ENCODE measurements at places on chromosomes 6 and 20. TPM values are rescaled to one million over a fixed set of nuclear protein-coding genes. Genes with fewer than 3 reads are reported as not detected.

DNA sequence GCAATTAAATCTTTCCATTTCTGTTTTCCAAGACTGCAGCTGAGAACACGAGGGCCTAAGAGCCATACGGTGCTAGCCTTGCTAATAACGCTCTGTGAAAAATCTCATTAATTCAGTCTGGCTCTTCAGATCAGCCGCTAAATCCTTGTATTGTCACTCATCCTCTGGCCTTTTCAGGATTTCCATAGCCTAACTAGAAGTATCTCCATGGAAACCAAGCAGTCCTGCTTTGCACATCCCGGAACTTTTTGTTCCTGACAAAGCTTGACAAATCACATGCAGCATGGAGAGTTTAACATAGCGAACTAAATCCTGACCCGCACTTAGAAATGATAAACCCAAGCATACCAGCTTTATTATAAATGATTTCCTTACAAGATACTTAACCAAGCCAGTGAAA lies 383.7 kb downstream of the CD83 start:
- H3K36me3 ChIP-seq, result no peaks in the 10 kb centered on the region
- H3K27ac ChIP-seq, result no peak overlapping the region
- H3K27me3 ChIP-seq, result no peaks in the 10 kb centered on the region
- H3K4me3 ChIP-seq, result no peak overlapping the region

The TMC2 gene
- total RNA-seq, result not detected

The FOXA2 gene
- total RNA-seq, result 0.10 TPM

DNA sequence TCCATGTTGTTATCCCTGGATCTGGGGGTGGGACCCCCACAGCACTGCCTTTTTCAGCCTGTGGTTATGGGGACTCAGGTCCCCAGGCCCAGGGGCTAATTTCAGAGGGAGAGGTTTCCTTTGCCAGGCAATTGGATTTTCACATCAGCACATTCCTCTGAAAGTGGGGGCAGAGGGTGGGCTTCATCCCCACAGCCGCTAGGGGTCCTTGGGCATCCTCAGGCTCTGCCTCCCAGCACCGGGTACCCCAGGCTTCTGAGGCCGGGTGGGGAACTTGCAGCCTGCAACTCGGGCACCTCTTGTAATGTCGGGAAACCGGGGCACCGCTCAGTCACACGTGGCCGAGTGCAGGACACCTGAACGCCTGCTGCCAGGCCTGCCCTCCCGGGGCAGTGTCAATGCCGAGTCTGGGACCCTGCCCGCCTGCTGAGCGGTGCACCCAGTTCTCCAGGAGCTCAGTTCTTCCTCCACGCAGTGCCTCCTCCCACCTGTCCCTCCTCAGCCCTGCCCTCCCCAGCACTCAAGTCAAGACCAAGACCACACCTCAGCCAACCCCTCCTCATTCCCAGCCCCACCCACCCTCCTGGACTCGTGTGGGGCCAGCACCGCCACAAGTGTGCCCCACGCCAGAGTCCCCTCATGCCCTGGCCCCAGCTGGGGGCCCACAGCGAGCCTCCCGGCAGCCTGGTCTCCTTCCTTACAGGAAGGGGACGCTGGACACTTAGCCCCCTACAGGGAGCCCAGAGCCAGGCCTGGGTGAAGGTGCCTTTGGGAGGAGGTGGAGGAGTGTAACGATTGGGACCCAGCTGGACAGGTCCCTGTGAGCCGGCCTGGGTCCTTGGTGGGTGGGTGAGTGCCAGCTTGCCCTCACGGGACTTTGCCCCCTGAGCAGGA lies 8.8 kb upstream of the CHRNA4 start:
- no peaks in the 10 kb centered on the region for H3K36me3 ChIP-seq
- peaks cover 18% of the 10 kb centered on the region for H3K27me3 ChIP-seq
- DNase-seq, result no peak
- H3K4me1 ChIP-seq, result no peaks in the 10 kb centered on the region

- no peak overlapping the region for H3K4me3 ChIP-seq
- no peaks in the 10 kb centered on the region for H3K27me3 ChIP-seq
- H3K36me3 ChIP-seq, result no peaks in the 10 kb centered on the region
- peak overlapping the region; percentile 97 for H3K27ac ChIP-seq
- no peak for DNase-seq
- peaks cover 88% of the 10 kb centered on the region for H3K4me1 ChIP-seq
Measured at GRCh38 chr6:30813631-30814145, 69.3 kb upstream of the IER3 start.

GRCh38 chr20:11035211-11035610 lies 361.4 kb upstream of the JAG1 start:
- H3K27ac ChIP-seq, result no peak overlapping the region
- no peaks in the 10 kb centered on the region for H3K27me3 ChIP-seq
- no peak overlapping the region for H3K4me3 ChIP-seq
- no peaks in the 10 kb centered on the region for H3K36me3 ChIP-seq
- no peaks in the 10 kb centered on the region for H3K4me1 ChIP-seq

- peaks cover 2% of the 10 kb centered on the region for H3K4me1 ChIP-seq
- H3K36me3 ChIP-seq, result no peaks in the 10 kb centered on the region
- H3K27ac ChIP-seq, result no peak overlapping the region
- no peak overlapping the region for H3K4me3 ChIP-seq
Measured at GRCh38 chr20:38979842-38980241, 17.7 kb downstream of the DHX35 start.

DNA sequence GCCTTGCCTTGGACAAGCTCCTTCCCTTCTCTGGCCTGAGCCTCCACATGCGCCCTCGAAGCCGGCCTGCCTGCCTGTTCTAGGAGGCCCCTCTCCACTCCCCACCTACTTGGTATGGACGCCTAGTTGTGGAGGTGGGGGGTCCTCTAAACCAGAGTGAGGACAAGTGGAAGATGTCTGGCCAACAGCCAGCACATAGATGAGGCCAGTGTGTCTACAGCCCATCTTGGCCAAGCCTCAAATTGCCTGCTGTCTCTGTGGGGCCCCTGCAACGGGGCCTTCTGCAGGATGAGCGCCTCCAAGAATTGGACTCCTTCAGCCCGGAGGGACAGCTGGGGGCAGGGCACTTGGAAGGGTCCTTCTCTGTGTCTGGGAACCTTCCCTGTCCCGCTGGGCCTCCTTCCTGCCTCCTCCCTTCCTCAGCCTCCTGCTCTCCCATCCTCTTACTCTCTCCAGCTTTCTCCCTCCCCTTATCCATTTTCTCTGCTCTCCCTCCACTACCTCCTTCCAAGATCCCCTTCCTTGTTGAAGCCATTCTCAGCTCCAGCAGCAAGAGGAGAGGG lies 1.6 kb downstream of the MDFI start:
- H3K36me3 ChIP-seq, result no peaks in the 10 kb centered on the region
- no peaks in the 10 kb centered on the region for H3K27me3 ChIP-seq
- H3K4me1 ChIP-seq, result peaks cover 24% of the 10 kb centered on the region
- no peak for DNase-seq
- H3K27ac ChIP-seq, result no peak overlapping the region

All from HCT116 (cell line).